Small intestine (tissue), 16 donors: ENCODE measurements at places on chromosomes 1 and 21. TPM values are rescaled to one million over a fixed set of nuclear protein-coding genes. Genes with fewer than 3 reads are reported as not detected.

ARF1 gene
- 437 TPM for polyA plus RNA-seq

LMOD1 gene
- 6.2 TPM for polyA plus RNA-seq

FNDC7 gene
- polyA plus RNA-seq = not detected

TMCC2 gene
- polyA plus RNA-seq = 1.7 TPM

AGT gene
- polyA plus RNA-seq = 0.81 TPM

CLCA2 gene
- 0.37 TPM for polyA plus RNA-seq

RORC gene
- polyA plus RNA-seq = 10.8 TPM

A3GALT2 gene
- polyA plus RNA-seq = not detected

PBXIP1 gene
- polyA plus RNA-seq = 97.8 TPM

LAMC2 gene
- 70.6 TPM for polyA plus RNA-seq

OLIG1 gene
- polyA plus RNA-seq = not detected

ITLN2 gene
- polyA plus RNA-seq = 90.2 TPM

BRDT gene
- not detected for polyA plus RNA-seq

RASSF5 gene
- 1.6 TPM for polyA plus RNA-seq

GRCh38 chr1:217919683-217920388, 288.7 kb downstream of the SPATA17 start:
- DNase-seq = no peak

DNA sequence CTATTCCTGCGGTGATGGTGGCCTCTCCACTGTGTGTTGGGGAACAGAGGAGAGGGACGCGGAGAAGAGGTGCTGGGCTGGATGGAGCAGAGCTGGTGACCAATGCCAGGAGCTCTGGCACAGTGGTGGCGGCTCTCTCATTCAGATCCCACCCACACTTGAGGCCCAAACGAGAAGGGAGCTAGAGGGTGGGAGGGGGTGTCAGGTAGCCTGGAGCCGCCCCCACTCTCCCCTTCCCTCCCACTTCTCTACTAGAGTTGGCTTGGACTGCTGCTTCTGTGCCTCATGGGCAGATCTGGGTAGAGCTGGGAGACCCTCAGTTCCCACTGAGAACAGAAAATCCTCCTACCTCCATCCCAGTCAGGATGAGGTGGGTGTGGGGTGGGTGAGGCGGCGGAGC, 3.5 kb downstream of the TTC39A start:
- DNase-seq = no peak

DNA sequence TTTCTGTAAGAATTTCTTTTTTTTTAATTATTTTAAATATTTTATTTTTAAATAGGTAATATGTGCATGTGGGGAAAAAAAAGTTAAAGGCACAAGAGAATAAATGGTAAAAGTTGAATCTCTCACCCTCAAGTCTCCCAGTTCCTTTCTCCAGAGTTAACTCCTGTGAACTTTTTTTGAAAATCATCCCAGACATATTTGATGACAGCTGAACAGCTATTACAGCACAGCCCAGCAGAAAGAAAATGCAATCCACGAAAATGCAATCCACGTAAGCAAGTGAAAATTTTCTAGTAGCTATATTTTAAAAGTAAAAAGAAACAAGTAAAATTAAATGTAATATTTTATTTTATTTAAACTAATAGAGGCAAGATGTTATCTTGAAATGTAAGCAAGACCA, 310.0 kb upstream of the RUNX1 start:
- DNase-seq = no peak

DNA sequence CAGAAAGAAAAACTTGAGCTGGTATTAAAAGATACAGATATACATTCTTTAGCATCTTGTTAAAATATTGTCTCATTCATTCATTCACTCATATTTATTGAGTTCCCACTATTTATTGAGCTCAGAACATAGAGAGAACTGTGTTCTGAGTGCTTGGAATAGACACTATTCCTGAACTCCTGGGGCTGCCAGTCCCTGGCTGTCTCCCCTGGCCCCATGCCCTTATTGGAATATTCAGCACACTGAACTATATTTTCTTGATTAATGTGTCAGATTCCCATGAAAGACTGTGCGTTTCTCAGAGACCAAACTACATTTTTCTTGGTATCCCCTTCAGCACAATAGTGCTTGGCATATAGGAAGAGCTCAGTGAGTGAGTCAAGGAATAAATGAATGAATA, 44.0 kb upstream of the DAB1 start:
- no peak for DNase-seq

DNA sequence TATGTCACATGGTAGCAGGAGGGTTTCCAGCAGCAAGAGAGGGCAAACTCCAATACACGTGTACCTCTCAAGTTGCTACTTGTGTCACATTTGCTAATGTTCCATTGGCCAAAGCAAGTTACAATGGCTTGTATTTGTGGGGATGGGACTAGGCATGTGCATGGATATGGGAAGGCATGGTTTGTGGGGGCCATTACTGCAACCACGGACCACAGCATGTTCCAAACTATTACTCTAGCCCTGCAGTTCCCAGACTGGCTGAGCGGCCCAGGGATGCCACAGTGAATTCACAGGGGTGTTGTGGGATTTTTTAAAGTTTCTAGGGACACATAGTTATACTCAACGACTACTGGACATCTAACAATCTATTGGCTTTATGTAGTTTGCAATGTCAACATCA, 133.1 kb downstream of the GIPC2 start:
- no peak for DNase-seq

GRCh38 chr1:169027607-169028320, 78.7 kb upstream of the ATP1B1 start:
- no peak for DNase-seq

DNA sequence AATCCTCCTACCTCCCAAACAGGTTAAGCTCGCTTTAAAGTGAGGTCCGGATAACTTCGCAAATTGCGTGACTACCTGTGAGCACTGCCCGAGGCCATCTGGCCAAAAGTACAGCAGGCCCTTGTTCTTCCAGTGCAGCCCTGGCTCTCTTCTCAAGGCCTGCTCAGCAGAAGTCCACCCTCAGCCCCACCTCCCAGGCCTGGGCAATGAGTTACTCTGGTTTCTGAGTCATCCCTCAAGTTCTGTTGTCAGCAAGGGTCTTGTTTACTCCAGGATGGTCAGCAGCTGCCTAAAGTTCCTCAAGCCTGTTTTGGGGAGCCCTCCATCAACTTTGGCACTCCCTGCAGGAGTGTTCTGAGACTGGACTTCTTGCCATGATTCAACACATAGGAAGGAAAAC, 101.7 kb downstream of the BCAR3 start:
- DNase-seq = peak; percentile 50

- no peak for DNase-seq
These were observed 1.4 kb downstream of the PRAMEF18 start for GRCh38 chr1:13224480-13225060.

- DNase-seq = peak; percentile 57
These were observed 12.4 kb downstream of the LMNA start for GRCh38 chr1:156126630-156127534.

- no peak for DNase-seq
These were observed 132.4 kb upstream of the TIAM1 start for GRCh38 chr21:31476263-31477022.

DNA sequence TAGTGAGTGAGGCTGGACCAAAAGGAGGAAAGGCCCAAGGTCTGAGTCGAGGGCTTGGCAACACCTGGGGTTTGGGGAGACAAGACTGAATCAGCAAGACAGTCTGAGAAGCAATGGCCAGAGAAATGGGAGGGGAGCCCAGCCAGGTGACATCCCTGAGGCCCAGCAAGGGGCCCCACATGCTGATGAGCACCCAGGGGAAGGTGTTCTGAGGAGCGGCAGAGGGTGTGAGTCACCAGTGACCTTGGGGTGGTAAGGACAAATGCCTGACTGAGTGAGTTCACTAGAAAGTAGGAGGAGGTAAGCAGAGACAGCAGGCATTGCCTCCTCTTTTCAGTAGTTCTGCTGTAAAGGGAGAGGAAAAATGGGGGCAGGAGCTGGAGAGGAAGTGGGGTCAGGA, 192.4 kb upstream of the GALNT2 start:
- DNase-seq = peak; percentile 46

DNA sequence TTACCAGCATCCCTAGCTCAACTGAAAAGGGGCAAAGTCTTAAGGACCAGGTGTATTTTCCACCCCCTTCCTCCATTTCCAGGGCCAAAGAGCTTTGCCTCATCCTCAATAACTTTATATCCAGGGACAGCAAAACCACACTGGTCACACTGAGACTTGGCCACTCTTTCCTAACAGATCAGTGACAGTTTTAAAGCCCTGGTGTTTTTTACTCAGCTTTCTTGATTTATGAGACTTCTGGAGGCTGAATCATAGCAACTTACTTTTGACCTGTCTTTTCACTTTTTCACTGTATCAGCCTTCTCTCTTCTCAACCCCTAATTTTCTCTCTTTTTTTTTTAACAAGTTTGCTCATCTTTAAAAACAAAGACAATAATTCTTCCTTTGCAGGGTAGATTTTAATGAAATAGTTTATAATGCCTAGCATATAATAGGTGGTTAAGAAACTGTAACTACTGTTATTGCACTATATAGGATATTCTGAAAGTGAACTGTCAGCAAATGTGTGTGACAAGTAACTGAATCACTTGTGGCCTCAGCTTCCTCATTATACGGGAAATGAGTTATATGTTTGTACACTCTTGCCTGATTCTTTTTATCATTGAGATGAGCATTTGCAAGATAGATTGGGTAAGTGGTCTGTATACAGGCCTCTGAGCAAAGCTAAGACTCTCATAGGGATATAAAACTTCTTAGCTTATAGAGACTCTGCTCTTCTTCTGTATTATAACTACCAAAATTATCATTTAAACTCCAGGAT, 19.7 kb upstream of the DYNLT5 start:
- no peak for DNase-seq

- peak; percentile 16 for DNase-seq
These were observed 322.2 kb downstream of the LMX1A start for GRCh38 chr1:165034136-165034809.

DNA sequence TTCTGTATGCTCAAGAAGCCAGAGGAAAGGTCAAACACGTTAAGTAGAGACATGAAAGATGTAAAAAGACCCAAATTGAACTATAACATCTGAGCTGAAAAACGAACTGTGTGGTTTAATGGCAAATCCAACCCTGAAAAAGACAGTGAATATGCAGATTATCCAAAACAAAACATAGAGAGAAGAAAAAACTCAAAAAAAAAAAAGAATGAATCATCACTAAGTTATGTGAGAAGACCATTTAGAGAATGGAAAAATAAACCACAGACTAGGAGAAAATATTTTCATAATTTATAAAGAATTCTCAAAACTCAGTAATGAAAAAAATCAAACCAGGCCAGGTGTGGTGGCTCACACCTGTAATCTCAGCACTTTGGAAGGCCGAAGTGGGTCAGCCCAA, 253.3 kb downstream of the PLPP3 start:
- no peak for DNase-seq

DNA sequence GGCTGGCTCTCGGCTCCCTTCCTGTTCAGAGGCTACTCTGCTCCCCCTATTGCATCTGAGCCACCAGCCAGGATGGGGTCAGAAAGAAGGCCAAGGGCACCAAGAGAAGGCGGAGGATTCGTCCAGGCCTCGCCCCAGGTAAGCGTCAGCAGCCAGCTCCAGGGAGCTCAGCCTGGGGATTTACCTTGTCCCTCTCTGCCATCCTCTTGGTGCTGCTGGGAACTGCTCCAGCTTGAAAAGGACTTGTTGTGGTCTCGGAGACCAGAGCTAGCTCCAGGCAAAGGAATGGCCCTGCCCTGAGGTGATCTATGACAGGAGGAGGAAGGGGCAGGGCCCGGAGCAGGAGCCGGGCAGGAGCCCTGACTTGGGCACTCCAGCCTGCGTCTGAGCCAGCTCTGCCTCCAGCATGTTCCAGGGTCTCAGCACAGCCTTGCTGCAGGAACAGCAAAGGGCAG, 113.7 kb upstream of the IFFO2 start:
- no peak for DNase-seq

DNA sequence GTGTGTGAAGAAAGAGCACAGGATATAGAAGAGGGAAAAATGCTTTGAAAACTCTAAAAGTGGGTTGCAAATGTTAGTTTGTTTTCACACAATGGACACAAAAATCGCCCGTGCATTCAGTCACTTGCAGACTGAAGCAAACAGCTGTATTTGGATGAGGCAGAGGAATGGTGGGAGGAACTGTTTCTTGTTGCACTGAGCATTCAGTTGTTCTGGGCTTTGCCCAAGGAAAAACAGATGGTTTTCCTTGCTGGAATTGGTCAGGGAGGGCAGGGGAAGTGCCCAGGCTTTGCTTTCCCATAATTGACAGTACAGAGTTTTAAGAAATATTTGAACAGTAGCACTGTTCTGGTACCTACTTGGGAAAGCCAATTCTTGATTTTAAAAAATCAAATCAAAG, 19.5 kb upstream of the WARS2 start:
- DNase-seq = no peak

GRCh38 chr21:37226041-37226920, 40.9 kb downstream of the VPS26C start:
- DNase-seq = no peak

DNA sequence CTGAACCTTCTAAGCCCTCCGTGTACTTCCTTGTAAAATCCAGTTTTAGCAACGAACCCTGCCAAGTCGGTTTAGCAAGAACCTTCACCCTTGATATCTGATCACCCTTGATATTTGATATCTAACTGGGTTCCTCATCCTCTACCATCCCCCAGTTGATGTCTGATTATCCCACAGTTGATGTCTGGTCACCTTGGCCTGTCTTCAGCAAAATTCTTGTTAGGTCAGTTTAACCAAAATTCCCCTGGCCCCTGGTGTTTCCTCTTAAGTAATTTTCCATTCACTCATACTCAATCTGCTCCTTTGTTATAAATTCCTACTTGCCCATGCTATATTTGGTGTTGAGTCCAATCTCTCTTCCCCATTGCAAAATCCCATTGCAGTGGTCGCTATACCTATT, 114.5 kb upstream of the ZNHIT6 start:
- DNase-seq = no peak

GRCh38 chr1:53968125-53968513, 22.0 kb downstream of the LRRC42 start:
- DNase-seq = no peak
